ENCODE measurements at places on chromosomes 3 and 15. TPM values are rescaled to one million over a fixed set of nuclear protein-coding genes. Genes with fewer than 3 reads are reported as not detected.

The CLDN18 gene
- not detected for polyA plus RNA-seq

The PTH1R gene
- 0.76 TPM for polyA plus RNA-seq

The SLC28A2 gene
- not detected for polyA plus RNA-seq

The TMOD2 gene
- 2.1 TPM for polyA plus RNA-seq

The B3GALNT1 gene
- 0.05 TPM for polyA plus RNA-seq

The GOLGA6B gene
- polyA plus RNA-seq = not detected

The ERC2 gene
- polyA plus RNA-seq = not detected

The KNL1 gene
- polyA plus RNA-seq = 7.6 TPM

The SLC24A5 gene
- polyA plus RNA-seq = not detected

The CADPS gene
- not detected for polyA plus RNA-seq

The ERICH6 gene
- not detected for polyA plus RNA-seq

The PP2D1 gene
- not detected for polyA plus RNA-seq

The ALDH1A2 gene
- 0.25 TPM for polyA plus RNA-seq

The LRRIQ4 gene
- not detected for polyA plus RNA-seq

The GOLGA6L9 gene
- 4.4 TPM for polyA plus RNA-seq

The IGSF10 gene
- polyA plus RNA-seq = 0.79 TPM

The CSPG4 gene
- polyA plus RNA-seq = 0.06 TPM

The GHRL gene
- polyA plus RNA-seq = not detected

The NLGN1 gene
- polyA plus RNA-seq = not detected

The ACKR2 gene
- not detected for polyA plus RNA-seq

The TEX55 gene
- not detected for polyA plus RNA-seq

The LSMEM2 gene
- polyA plus RNA-seq = not detected

The FOXB1 gene
- polyA plus RNA-seq = not detected

The SLC22A13 gene
- 0.08 TPM for polyA plus RNA-seq

The MNS1 gene
- 5.2 TPM for polyA plus RNA-seq

The GOLGA8T gene
- 2.1 TPM for polyA plus RNA-seq

The CPLX3 gene
- polyA plus RNA-seq = not detected
